ENCODE measurements at places on chromosomes 12 and 14. TPM values are rescaled to one million over a fixed set of nuclear protein-coding genes. Genes with fewer than 3 reads are reported as not detected.

GRCh38 chr12:12951504-12951903, 466 bp downstream of the GPRC5D start:
- DNase-seq: no peak

DEGS2 gene
- 0.10 TPM for total RNA-seq

- no peak for DNase-seq
Observed at GRCh38 chr14:70014406-70015095, 135.3 kb downstream of the SMOC1 start.

FGF6 gene
- not detected for total RNA-seq

Data from posterior vena cava (tissue), 2 donors.